ENCODE measurements at places on chromosomes 5 and 9. TPM values are rescaled to one million over a fixed set of nuclear protein-coding genes. Genes with fewer than 3 reads are reported as not detected.

DNA sequence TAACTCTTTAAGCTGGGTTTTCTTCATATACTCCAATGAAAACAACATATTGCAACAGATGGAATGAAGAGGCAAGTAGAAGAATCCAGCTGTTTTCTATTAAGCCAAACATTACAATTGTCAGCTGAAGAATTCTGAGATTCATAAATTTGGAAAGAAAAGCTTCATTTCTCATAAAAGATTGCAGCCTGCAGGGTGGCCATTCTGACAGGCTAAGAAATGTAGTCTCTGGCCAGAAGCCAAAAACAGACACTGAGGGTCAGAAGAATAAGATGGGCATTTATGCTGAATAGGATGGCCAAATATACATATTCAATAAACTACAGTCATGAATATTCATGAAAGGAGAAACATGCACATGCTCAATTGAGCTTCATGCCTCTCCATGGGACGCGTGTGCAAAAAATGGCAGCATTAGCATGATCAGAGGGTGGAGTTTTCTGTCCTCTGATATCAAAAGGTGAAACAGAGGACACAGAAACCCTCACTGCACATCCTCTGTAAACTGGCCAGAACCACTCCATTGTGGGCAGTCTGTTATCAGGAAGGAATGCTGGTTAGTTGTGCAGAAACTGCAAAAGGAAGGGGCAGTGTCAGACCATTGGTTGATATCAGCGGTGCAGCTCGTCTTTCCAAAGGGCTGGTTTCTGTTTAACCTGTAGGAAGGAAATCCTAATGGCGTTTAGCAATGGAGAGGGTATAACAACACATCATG is 50.2 kb downstream of the FXN start:
- no peaks in the 10 kb centered on the region for H3K27me3 ChIP-seq
- peaks cover 7% of the 10 kb centered on the region for H3K4me1 ChIP-seq
- DNase-seq, result no peak
- H3K27ac ChIP-seq, result no peak overlapping the region

- no peaks in the 10 kb centered on the region for H3K27me3 ChIP-seq
- no peak for DNase-seq
- no peak overlapping the region for H3K27ac ChIP-seq
- H3K36me3 ChIP-seq, result no peaks in the 10 kb centered on the region
Measured at GRCh38 chr9:17422994-17423680, 155.7 kb upstream of the SH3GL2 start.

DNA sequence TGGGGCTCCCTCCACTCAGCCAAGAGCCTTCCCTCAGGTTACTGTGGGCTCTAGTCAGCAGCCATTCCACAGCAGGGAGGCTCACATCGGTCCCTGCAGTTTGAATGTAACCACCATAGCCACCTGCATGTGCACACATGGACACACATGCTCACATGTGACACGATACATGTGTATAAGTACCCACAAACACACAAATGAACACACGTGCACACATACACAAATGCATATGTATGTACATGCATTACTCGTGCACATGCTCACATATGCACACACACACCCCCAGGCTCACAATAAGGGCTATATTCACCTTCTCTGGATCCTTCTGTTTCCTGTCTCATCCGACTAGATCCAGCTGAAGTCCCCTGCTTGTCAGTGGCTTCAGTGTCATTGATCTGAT is 36.2 kb downstream of the UBE2QL1 start:
- H3K36me3 ChIP-seq, result no peaks in the 10 kb centered on the region
- H3K27ac ChIP-seq, result no peak overlapping the region
- no peak overlapping the region for H3K4me3 ChIP-seq
- H3K27me3 ChIP-seq, result peaks cover 85% of the 10 kb centered on the region
- no peaks in the 10 kb centered on the region for H3K4me1 ChIP-seq

GRCh38 chr5:65811004-65811403 is 89.0 kb downstream of the NLN start:
- DNase-seq, result peak; percentile 98
- H3K4me1 ChIP-seq, result peaks cover 83% of the 10 kb centered on the region
- H3K4me3 ChIP-seq, result peak overlapping the region; percentile 16
- no peaks in the 10 kb centered on the region for H3K27me3 ChIP-seq
- peak overlapping the region; percentile 99 for H3K27ac ChIP-seq

GRCh38 chr9:123267481-123268198 is 746 bp downstream of the STRBP start:
- H3K27ac ChIP-seq, result no peak overlapping the region
- no peaks in the 10 kb centered on the region for H3K36me3 ChIP-seq
- peak; percentile 11 for DNase-seq
- H3K4me1 ChIP-seq, result peaks cover 18% of the 10 kb centered on the region
- no peaks in the 10 kb centered on the region for H3K27me3 ChIP-seq
- peak overlapping the region; percentile 68 for H3K4me3 ChIP-seq

- peaks cover 6% of the 10 kb centered on the region for H3K36me3 ChIP-seq
- no peaks in the 10 kb centered on the region for H3K27me3 ChIP-seq
- H3K27ac ChIP-seq, result no peak overlapping the region
- no peak for DNase-seq
- H3K4me3 ChIP-seq, result no peak overlapping the region
Measured at GRCh38 chr5:39140558-39141168, 66.5 kb upstream of the RICTOR start.

DNA sequence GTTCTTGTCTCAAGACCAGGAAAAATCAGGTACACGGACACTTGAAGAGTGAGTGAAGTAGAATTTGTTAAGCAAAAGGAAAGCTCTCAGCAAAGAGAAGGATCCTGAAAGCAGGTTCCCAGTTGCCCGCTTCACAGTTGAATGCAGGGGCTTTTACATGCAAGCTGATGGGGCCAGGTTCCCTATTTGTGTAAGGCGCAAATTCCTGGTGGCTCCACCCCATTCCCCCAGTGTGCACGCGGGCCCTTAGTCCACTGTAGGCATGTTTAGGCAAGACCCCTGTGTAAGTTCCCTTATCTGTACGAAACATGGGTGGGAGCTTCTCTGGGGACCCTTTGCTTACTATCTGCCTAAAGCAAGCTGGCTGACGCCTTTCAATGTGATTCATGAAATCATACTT is 2.7 kb upstream of the AGTPBP1 start:
- peaks cover 47% of the 10 kb centered on the region for H3K27me3 ChIP-seq
- DNase-seq, result no peak
- H3K27ac ChIP-seq, result no peak overlapping the region
- H3K36me3 ChIP-seq, result no peaks in the 10 kb centered on the region
- peaks cover 31% of the 10 kb centered on the region for H3K4me1 ChIP-seq

- H3K27me3 ChIP-seq, result no peaks in the 10 kb centered on the region
- peak overlapping the region; percentile 63 for H3K27ac ChIP-seq
- no peaks in the 10 kb centered on the region for H3K36me3 ChIP-seq
- peaks cover 27% of the 10 kb centered on the region for H3K4me1 ChIP-seq
Measured at GRCh38 chr5:74409166-74409706, 231.3 kb downstream of the ENC1 start.

- no peaks in the 10 kb centered on the region for H3K4me1 ChIP-seq
- no peak overlapping the region for H3K4me3 ChIP-seq
- H3K27ac ChIP-seq, result no peak overlapping the region
- DNase-seq, result no peak
- H3K36me3 ChIP-seq, result no peaks in the 10 kb centered on the region
Measured at GRCh38 chr5:127187706-127188105, 102.9 kb upstream of the MEGF10 start.

- no peak overlapping the region for H3K27ac ChIP-seq
- no peaks in the 10 kb centered on the region for H3K4me1 ChIP-seq
- no peaks in the 10 kb centered on the region for H3K36me3 ChIP-seq
- no peak overlapping the region for H3K4me3 ChIP-seq
- H3K27me3 ChIP-seq, result peaks cover 18% of the 10 kb centered on the region
Measured at GRCh38 chr5:9009931-9010651, 535.8 kb downstream of the SEMA5A start.

GRCh38 chr5:41161271-41161670 is 52.1 kb downstream of the C6 start:
- H3K36me3 ChIP-seq, result no peaks in the 10 kb centered on the region
- no peak overlapping the region for H3K27ac ChIP-seq
- no peak for DNase-seq
- no peaks in the 10 kb centered on the region for H3K4me1 ChIP-seq

DNA sequence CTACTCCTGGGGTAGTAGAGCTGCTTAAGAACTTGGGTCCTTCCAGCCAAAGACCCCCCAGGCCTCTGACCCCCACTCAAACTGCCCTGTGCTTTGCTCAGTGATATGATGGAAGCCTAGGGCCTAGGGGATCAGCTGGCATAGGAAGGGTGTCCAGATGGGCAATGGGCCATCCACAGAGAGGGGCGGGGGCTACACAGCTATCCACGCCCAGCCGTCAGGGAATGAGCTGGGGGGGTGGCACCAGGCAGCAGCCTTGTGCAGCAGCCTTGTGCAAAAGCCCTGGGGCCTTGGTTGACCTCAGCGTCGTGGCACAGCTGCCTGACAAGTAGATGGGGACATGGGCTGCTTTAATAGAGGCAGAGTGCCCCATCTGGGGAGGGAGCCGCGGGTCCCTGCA is 43.2 kb downstream of the DAB2IP start:
- H3K36me3 ChIP-seq, result no peaks in the 10 kb centered on the region
- H3K4me1 ChIP-seq, result peaks cover 14% of the 10 kb centered on the region
- no peak overlapping the region for H3K27ac ChIP-seq
- H3K27me3 ChIP-seq, result no peaks in the 10 kb centered on the region
- no peak for DNase-seq
- no peak overlapping the region for H3K4me3 ChIP-seq

DNA sequence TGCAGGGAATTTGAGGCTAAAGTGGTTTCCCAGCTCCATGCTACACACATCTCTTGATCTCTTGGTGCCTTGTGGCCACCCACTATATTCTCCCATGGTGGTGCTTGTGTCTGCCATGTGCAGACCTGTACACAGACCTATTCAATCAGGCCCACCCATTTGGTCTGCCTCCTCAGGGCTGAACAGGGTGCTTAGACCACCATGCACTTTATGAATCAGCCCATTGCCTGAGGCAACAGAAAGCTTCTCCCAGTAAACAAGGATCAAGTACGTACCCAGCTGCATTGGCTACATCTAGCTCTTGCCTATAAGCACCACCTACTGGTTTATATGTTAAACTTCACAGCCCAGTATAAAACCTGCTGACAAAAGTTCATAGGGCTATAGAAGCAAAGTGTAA is 664.3 kb upstream of the EDIL3 start:
- no peak overlapping the region for H3K4me3 ChIP-seq
- no peak overlapping the region for H3K27ac ChIP-seq
- no peaks in the 10 kb centered on the region for H3K36me3 ChIP-seq
- DNase-seq, result no peak

GRCh38 chr5:29277642-29278041 is 1915.8 kb upstream of the CDH6 start:
- H3K27ac ChIP-seq, result no peak overlapping the region
- DNase-seq, result no peak
- no peaks in the 10 kb centered on the region for H3K36me3 ChIP-seq
- H3K27me3 ChIP-seq, result no peaks in the 10 kb centered on the region
- no peak overlapping the region for H3K4me3 ChIP-seq
- H3K4me1 ChIP-seq, result no peaks in the 10 kb centered on the region

DNA sequence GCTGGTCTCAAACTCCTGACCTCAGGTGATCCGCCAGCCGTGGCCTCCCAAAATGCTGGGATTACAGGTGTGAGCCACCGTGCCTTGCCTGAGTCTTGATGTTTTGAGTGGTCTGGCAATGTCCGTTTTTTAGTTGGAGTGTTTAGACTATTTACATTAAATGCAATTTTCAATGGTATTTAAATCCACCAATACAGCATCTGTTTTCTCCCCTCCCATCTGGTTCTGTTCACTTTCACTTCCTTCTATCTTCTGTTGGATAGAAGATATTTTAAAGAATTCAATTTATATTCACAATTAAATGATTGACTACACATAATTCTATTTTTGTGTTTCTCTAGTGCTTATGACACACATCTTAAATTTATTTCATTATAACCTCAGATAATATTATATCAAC is 26.0 kb upstream of the PCAT7 start:
- no peaks in the 10 kb centered on the region for H3K36me3 ChIP-seq
- H3K27me3 ChIP-seq, result no peaks in the 10 kb centered on the region
- DNase-seq, result no peak
- H3K4me1 ChIP-seq, result no peaks in the 10 kb centered on the region
- H3K27ac ChIP-seq, result no peak overlapping the region
- no peak overlapping the region for H3K4me3 ChIP-seq

- H3K4me3 ChIP-seq, result no peak overlapping the region
- H3K4me1 ChIP-seq, result no peaks in the 10 kb centered on the region
Measured at GRCh38 chr5:111820072-111820471, 63.1 kb upstream of the NREP start.

GRCh38 chr5:25285136-25285535 is 640.4 kb upstream of the CDH10 start:
- no peaks in the 10 kb centered on the region for H3K4me1 ChIP-seq
- DNase-seq, result no peak
- H3K36me3 ChIP-seq, result no peaks in the 10 kb centered on the region
- no peaks in the 10 kb centered on the region for H3K27me3 ChIP-seq
- no peak overlapping the region for H3K27ac ChIP-seq

PKD2L2 gene
- 0.50 TPM for total RNA-seq

SLC34A1 gene
- total RNA-seq, result not detected

IL3 gene
- not detected for total RNA-seq

HEXB gene
- total RNA-seq, result 84.6 TPM

PHF24 gene
- not detected for total RNA-seq

DHX29 gene
- total RNA-seq, result 11.1 TPM

LURAP1L gene
- total RNA-seq, result 4.1 TPM

C5orf58 gene
- not detected for total RNA-seq

ZDHHC11 gene
- 13.1 TPM for total RNA-seq

PCDHB10 gene
- not detected for total RNA-seq

Data from PC-9 (cell line).